LHCN-M2 (cell line): ENCODE measurements at places on chromosomes 13 and 19. TPM values are rescaled to one million over a fixed set of nuclear protein-coding genes. Genes with fewer than 3 reads are reported as not detected.

DNA sequence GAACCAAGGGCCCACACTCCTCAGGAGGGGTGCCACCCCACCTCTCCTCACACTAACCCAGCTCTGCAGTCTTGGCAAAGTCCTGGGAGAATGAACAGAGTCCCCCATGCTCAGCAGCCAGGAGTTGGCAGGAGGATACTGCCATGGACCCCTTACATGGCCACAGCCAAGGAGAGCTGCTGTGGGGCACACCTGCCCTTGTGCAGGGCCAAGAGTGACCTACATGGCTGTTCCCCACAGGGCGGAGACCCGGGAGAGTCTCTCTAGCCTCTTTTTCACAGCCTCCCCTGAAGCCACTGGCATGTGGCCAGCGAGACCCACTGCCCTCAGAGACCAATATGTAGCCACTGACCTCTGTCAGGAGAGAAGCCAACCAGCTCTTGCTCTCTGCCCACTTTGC lies 45.9 kb upstream of the VSTM2B start:
- DNase-seq = no peak

DNA sequence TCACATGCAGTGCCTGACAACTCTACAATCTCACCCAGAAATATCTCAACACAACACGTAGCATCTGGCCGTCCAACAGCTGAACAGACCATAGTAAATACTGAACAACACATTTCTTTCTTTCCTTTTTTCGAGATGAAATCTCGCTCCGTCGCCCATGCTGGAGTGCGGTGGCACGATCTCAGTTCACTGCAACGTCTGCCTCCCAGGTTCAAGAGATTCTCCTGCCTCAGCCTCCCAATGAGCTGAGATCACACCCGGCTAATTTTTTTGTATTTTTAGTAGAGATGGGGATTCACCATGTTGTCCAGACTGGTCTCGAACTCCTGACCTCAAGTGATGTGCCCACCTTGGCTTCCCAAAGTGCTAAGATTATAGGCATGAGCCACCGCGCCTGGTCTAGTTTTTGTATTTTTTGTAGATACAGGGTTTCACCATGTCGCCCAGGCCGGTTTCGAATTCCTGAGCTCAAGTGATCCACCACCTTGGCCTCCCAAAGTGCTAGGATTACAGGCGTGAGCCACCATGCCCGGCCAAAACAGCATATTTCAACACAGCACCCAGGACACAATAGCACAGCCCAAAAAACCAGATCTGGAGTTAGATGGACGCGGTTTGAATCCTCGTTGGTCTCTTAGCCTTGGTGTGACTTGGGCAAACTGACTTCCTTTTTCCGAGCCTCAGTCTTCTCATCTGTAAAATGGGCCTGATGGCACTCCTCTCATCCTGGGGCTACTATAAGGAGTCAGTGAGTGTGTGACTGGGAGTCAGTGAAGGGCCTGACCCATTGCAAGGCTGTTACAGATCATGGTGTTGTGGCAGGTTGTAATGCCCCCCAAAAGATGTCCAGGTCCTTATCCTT lies 22.6 kb downstream of the CYP2A6 start:
- no peak for DNase-seq

OXGR1 gene
- 0.29 TPM in 1 of 2 replicates, not detected in the other for total RNA-seq

RXFP2 gene
- total RNA-seq = not detected in 2 replicates
